ENCODE measurements at places on chromosomes 6 and 20.

DNA sequence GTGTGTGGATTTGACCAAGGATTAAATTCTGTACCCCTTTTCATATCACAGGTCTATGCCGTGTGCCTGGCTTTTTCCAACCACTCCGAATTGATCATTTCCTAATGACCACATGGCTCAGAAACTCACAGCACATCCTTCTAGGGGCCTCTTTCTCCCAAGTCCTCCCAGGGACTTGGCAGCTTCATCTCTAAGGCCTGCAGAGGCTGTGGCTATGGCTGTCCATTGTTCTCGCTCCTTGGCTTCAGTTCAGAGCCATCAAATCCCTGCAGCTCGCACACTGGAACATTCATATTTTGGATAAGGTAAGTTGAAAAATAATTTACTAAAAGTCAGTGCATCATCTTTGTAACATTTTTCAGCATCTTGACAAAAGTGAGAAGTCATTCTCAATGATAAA is 497.2 kb upstream of the CDH4 start:
- no peak for DNase-seq

GRCh38 chr20:1417790-1418189 is 24.9 kb upstream of the FKBP1A start:
- no peak for DNase-seq

DNA sequence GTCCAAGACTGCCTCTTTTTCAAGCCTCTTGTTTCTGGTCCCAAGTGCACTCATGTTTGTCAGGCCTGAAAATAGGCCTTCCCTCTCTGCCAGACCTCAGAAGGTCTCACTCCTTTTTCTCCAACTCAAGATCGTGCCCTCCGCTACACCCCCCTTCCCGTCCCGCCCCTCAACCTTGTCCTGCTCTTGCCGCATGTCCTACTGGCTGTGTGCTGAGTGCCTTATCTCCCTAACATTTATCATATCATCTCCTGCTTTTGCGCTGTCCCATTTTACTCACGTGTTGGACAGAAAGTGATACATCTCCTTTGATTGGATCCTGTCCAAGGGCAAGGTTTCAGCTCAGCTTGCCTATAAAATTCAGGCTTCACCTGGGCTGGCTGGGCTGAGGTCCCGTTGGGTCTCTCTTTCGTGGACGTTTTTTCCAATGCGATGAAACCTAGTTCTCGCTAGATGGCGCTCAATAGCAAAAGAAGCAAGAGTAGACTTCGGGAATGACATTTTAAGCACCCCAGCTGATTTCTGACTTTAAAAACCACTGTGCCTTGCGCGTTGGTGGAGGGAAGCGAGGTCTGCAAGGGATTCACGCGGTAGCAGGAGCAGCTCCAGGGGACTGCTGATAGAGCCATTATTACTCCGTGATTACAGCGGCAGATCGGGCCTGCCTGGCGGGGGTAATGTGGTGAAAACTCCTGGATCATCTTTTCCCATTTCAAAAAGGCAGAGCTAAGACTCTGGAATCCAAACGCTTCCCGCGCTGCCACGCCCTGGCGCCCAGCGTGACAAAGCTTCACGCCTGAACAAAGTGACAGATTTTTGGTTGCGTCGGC is 137.6 kb downstream of the IMPG1 start:
- no peak for DNase-seq

DNA sequence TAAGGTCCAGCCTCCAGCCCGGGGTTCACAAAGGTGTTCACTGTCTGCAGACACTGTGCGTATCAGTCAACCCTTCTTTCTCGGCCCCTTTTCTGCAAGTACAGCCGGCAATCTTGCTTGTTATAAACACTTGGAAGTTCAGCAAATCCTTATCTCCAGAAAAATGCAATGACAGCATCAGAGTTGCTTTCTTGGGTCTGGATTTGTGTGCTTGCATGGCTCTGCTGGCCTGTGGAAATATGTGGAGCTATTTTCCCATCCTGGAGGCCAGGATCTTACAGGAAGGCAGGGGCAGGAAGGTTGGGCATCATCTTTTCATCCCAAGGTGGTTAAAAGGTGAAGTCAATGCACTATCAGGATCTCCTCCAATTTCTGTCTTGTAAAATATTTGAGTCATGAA is 100.3 kb downstream of the SMOC2 start:
- DNase-seq = no peak

DNA sequence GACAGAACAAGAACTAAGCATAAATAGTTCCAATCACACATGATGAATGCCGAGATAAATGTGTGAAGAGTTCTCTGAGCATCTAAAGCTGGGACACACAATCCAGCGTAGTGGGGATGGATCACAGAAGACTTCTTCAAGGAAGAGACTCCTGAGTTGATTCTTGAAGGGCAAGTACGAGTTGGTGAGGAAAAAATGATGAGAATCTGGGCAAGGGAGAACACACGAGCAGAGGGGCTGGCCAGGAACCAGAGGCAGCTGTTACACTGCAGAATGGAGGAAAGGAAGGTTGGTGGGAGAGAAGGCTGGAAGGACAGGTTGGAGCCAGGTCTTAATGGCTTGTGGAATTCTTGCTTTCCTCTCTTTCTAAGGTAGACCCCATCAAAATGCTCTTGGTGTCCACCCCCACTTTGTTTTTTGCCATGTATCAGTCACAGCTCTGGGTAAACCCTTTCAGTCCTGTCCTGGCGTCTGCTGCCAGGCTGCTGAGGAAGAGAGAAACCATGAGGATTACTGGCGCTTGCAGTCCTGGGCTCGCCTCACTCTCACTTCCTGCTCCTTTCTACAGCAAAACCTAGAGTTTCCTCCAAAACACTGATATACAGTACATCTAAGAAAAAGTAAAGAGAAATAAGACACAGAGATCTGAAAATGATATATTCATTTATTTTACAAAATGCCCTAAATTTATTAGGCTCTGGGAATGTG is 127.6 kb upstream of the FAM184A start:
- no peak for DNase-seq

GRCh38 chr20:48411245-48411644 is 416.6 kb downstream of the PREX1 start:
- no peak for DNase-seq

DNA sequence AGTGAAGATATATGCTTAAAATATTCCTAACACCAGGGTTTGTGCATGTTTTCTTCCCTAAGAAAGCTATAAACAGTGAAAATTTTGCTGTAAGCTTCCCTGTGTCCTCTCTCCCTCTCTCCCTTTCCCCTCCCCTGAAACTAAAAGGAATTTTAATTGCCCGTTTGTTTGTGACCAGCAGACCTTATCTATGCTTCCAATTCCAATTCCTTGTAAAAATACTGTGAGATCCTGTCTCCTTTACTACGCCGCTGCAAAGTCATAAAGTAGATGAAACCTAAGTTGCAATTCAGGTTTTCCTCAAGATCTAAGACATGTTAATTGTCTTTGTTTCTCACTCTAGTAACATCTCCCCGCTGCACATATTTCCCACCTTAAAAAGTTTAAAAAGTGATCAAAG is 82.3 kb downstream of the DNAH8 start:
- DNase-seq = no peak

DNA sequence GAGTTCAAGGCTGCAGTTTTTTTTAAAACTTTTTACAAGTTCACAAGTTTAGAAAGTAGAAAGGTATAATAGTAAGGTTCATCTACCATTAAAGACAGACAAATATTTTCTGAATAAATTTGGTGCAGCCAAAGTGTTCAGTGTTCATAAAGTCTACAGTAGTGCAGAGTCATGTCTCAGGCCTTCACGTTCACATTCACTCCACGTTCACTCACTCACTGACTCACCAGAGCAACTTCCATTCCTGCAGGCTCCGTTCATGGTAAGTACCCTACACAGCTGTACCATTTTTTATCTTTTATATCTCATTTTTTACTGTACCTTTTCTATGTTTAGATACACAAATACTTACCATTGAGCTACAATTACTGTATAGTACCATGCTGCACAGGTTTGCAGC is 67.6 kb downstream of the B4GALT5 start:
- DNase-seq = no peak

DNA sequence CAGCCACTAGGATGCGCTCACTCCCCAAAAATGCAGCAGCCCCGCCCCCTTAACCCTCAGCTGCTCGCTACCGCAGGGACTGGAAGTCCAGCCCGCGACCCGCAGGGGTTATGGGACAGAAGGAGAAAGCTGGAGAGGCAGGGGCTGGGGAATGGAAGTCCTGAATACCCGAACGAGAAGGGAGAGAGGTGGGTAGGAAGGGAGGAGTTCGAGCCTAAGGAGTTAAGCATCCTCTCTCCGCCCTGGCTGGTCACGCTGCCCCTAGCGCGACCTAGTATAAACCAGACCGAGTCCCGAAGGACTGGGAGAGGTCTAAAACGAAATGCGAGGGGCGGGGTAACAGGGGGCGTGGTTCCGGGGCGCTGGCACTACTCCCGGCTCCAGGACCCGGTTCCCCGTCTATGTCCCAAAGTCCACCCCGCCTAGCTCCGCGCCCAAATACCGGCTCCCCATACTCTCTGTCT is 448 bp upstream of the DDAH2 start:
- DNase-seq = peak; percentile 68

DNA sequence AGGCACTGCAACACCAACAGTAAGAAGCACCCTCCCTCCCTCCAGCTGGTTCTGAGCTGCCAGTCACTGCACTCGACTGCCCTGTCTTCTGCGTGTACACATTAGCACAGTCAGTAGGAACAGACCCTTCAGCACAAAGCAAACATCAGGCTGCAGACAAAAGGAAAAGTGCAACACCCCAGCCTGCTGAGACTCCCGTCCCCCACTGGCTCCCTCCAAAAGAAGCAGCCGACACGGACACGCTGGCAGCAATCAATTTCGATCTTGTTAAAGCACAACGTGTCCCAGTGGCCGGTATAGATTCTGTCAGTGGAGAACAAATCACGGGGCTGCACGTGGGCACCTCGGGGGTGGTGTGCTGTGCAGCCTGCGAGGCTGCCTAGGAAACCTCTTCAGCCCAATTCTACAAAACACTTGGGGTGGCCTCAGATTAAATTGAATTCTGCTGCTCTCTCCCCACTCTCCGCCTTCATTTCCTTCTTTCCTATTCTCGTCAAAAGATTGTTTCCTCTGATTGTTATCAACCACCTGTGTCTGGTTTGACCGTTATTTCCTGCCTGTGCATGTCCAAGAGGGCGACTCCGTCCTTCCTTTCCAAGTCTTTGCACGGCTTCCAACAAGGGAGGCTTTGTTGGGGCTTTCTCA is 38.7 kb downstream of the TRAF3IP2 start:
- no peak for DNase-seq

GRCh38 chr6:971981-972640 is 279.2 kb upstream of the EXOC2 start:
- no peak for DNase-seq

- DNase-seq = peak; percentile 25
Observed at GRCh38 chr20:46040902-46041535, 12.0 kb downstream of the SLC12A5 start.
